ENCODE measurements at places on chromosomes 1 and 21.

GRCh38 chr1:185200889-185201288 is 43.9 kb downstream of the SWT1 start:
- DNase-seq = no peak

- DNase-seq = no peak
These were observed 36.0 kb downstream of the FAM177B start for GRCh38 chr1:222772996-222773379.

DNA sequence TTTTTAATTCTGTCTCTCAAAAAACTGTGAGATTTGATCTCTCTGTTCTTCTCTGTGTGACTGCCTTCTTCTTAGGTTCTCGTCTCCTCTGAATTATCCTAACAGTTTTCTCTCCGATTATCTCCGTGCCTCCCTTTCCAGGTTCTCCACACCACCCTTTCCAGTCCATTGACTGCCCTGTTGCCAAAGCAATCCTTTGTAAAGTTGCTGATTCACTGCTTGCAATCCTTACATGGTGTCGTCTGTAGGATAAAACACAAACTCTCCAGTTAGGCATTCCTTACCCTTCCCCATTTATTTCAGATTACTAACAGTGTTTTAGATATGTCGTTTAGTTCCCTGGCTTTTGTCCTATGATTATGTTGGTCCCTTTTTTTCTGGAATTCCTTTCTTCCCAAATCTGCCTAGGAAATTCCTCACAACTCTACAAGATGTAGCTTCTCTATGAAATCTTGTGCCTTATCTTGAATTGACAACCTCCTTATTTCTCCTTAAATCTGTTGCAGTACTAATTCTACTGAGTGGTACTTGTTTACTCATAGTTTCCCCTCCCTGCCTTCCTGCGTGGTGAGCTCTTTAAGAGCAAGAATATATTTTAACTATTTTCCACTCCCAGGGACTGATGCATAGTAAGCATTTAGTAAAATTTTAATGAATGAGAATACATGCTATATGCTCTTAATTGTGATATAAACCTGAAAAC is 22.3 kb downstream of the RCOR3 start:
- DNase-seq = no peak

GRCh38 chr1:71413441-71414175 is 332.8 kb upstream of the ZRANB2 start:
- DNase-seq = peak; percentile 35

DNA sequence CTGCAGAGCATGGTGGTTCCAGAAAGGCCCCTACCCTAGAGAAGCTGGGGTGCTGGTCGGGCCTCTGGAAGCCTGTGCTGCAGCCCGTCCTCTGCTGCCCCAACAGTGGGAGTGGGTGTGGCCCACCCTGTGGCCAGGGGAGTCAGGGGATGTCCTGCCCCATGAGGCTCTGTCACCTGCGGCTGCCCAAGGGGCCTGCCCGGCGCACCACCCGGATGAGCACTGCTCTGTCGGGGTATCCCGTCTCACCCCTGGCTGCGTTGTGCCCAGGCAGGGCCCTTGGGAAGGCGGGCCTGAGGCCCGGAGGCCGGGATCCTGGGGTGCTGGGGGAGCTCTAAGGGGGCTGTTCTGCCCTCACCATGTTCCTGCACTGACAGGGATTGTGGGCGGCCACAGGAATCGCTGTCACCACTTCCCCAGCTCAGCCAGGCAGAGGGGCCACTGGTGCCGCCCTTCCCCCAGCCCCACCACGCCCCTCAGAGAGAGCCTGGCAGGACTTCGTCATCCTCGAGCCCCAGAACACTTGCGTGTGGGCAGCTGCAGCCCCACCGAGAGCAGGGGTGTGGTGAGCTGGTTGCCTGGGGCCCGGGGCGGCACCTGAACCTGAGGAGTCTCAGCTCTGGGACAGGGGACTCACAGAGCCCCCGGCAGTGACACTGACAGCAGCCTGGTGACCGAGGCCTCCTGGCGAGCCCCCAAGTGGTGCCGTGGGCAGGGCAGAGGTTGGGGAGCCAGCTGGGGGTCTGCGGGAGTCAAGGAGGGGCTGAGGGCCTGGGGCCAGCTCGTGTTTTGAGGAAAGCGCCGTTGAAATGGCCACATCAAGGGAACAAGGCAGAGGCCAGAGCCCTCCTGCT is 20.2 kb downstream of the PANK4 start:
- DNase-seq = no peak

DNA sequence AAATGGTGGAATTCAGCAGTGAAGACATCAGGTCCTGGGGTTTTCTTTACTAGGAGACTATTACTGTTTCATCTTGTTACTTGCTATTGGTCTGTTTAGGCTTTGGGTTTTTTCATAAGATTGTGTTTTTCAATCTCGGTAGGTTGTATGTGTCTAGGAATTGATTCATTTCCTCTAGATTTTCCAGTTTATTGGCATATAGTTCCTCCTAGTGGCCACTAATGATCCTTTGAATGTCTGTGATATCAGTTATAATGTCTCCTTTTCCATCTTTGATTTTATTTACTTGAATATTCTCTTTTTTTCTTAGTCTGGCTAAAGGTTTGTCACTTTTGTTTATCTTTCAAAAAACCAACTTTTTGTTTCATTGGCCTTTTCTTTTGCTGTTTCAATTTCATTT is 233.0 kb downstream of the RWDD3 start:
- no peak for DNase-seq

DNA sequence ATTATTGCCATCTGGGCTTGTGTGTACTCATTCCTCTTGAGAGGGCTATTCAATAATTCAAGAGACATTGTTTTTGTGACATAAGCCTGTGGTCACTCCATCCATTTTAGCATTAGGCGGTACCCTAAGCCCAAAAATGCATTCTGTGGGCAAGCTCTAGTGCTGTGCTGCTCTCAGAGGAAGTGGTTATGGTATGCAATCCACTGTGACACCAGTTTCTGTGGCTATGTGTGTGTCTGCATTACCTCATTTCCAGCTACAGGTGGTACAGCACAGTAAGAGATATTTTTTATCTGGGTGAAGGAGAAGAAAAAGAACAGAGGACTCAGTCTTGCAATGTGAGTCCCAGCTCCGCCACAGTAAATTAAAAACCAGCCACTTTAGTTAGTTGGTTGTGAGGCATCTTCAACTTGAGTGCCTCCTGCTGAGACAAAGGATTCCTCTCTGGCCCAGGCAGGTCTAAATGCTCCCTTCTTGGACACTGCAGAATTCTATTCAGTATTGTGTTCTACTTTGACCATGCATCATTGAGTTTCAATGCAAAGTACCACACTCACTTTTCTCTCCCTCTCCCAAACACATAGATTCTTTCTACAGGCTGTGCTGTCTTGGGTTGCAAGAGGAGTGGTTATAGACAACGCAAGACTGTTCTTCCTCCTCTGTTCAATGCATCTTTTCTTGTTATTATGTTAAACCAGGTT is 777.8 kb upstream of the BRINP3 start:
- no peak for DNase-seq

DNA sequence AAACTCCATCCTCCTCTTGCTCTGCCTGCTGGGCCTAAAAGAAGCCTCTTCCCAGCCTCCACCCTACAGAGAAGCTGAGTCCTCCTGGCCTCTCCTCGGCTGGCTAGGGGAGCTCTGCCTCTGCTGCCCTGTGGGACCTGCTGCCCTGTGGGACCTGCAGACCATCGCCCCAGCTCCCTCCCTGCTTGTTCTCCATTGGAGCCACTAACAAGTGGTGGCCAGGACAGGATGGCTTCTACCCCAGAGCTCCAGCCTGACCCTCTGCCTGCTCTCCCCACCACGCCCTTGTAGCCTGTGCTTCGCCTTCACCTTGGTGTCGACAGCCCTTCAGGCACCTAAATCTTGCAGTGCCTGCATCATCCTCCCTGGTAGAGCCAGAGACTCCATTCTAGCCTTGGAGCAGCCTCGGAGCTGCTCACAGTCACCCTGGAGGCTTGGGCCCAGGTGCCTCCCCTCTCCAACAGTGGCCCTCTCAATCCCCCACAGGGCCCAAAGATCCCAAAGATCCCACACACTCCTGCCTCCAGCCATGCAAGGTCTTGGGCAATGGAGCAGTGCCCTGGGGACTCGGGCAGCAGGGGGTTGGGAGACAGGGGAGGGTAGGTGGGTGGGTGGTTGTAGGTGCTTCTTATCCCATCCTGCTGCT is 3.0 kb downstream of the EPS8L3 start:
- DNase-seq = no peak

- no peak for DNase-seq
These were observed 706 bp downstream of the C21orf91 start for GRCh38 chr21:17818186-17819113.

DNA sequence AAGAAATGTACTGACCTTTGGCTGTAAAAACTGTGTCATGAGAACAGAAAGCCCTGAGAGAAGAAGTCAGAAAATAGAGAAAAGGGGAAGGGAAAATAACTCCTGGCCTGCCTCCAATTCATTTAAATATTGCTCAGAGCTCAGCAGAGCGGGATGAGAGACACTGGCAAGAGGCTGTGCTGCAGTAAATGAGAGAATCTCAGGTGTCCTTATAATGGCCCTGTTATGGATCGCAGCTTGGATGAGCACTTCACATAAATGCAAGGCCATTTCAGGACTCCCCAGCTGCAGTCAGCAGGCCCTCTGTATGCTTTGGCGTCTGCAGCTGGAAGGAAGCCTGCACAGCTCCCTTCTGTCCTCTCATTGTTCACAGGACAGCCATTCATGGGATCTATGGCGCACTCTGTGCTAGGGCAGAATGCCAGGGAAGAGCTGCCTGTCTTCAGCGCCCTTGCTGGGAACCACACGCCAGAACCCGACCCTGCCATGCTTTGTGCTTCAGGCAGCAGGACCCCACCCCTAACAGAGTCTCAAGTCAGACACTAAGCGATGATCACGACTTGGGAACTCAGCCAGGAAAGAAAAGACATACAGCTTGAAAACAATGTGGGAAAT is 20.7 kb upstream of the ABCB10 start:
- DNase-seq = no peak

DNA sequence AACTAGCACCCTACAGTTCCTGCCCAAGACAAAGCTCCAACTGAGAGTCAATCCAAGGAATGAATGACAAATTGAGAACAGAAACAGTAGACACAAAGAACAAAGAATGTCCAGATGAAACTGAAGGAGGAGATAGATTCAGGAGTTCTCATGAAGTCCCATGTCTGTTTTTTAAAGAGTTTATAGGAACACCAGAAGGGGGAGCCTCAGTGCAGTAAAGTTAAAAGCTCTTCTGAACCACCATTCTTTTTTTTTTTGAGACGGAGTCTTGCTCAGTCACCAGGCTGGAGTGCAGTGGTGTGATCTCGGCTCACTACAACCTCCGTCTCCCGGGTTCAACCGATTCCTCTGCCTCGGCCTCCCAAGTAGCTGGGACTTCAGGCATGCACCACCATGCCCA is 323.6 kb downstream of the MRPL39 start:
- DNase-seq = peak; percentile 16

- DNase-seq = peak; percentile 42
These were observed 112.2 kb downstream of the NR5A2 start for GRCh38 chr1:200139661-200140250.

Measured in fibroblast of skin of left quadriceps (primary cell).